Activated naive CD8-positive, alpha-beta T cell treated with anti-CD3 and anti-CD28 coated beads, Interleukin-2, amount 50 U/mL, for 24 hours (primary cell): ENCODE measurements at places on chromosomes 6 and 20.

- peak; percentile 24 for DNase-seq
- H3K27me3 ChIP-seq: peaks cover 3% of the 10 kb centered on the region
- no peak overlapping the region for H3K27ac ChIP-seq
These were observed 62.0 kb upstream of the CD93 start for GRCh38 chr20:23147964-23148730.

GRCh38 chr6:15580326-15580725 lies 82.5 kb downstream of the DTNBP1 start:
- H3K36me3 ChIP-seq: peaks cover 13% of the 10 kb centered on the region
- H3K4me3 ChIP-seq: no peak overlapping the region
- H3K27ac ChIP-seq: no peak overlapping the region
- peaks cover 7% of the 10 kb centered on the region for H3K4me1 ChIP-seq

- no peak overlapping the region for H3K4me3 ChIP-seq
- no peak overlapping the region for H3K27ac ChIP-seq
- no peaks in the 10 kb centered on the region for H3K4me1 ChIP-seq
- peaks cover 2% of the 10 kb centered on the region for H3K27me3 ChIP-seq
- no peaks in the 10 kb centered on the region for H3K36me3 ChIP-seq
These were observed 96.0 kb upstream of the CCDC28A start for GRCh38 chr6:138677538-138677937.

- no peaks in the 10 kb centered on the region for H3K36me3 ChIP-seq
- no peaks in the 10 kb centered on the region for H3K27me3 ChIP-seq
- no peak overlapping the region for H3K27ac ChIP-seq
- no peak overlapping the region for H3K4me3 ChIP-seq
- DNase-seq: no peak
- H3K4me1 ChIP-seq: no peaks in the 10 kb centered on the region
These were observed 51.2 kb downstream of the MACROD2 start for GRCh38 chr20:14046534-14046933.

- peaks cover 8% of the 10 kb centered on the region for H3K36me3 ChIP-seq
- H3K4me3 ChIP-seq: peak overlapping the region; percentile 92
- H3K4me1 ChIP-seq: peaks cover 46% of the 10 kb centered on the region
- H3K27ac ChIP-seq: peak overlapping the region; percentile 85
These were observed 1.7 kb downstream of the RANBP9 start for GRCh38 chr6:13709689-13710551.

DNA sequence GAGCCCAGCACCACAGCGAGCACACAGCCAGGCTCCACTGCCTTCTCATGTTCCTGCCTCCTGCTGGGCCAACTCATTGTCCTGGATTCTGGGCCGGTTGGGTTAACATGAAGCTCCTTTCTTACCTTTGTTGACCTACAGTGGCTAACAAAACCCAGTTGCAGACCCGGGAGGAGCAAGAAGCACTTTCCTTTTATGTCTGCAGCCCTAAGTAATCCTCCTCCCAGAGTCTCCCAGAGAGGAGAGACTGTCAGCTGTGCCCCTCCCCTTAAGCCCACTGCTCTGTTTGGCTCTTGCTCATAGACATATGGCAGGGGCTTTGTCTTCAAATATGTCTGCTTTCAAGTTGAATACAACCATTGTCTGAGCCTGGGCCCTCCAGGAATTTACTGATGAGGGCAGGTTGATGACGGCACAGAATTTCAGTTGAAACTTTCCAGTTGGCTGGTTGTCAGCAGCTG lies 55.2 kb downstream of the PSMB1 start:
- no peak overlapping the region for H3K4me3 ChIP-seq
- no peak overlapping the region for H3K27ac ChIP-seq
- H3K4me1 ChIP-seq: no peaks in the 10 kb centered on the region
- H3K27me3 ChIP-seq: peaks cover 59% of the 10 kb centered on the region
- H3K36me3 ChIP-seq: no peaks in the 10 kb centered on the region
- DNase-seq: no peak

GRCh38 chr20:64005394-64005793 lies 24.5 kb downstream of the PRPF6 start:
- H3K36me3 ChIP-seq: peaks cover 44% of the 10 kb centered on the region
- peak overlapping the region; percentile 7 for H3K27ac ChIP-seq
- no peak for DNase-seq
- no peak overlapping the region for H3K4me3 ChIP-seq

- H3K27me3 ChIP-seq: peaks cover 25% of the 10 kb centered on the region
- DNase-seq: no peak
- no peaks in the 10 kb centered on the region for H3K4me1 ChIP-seq
- no peak overlapping the region for H3K4me3 ChIP-seq
- H3K27ac ChIP-seq: no peak overlapping the region
These were observed 4.1 kb downstream of the CBLN4 start for GRCh38 chr20:56001106-56001785.

GRCh38 chr6:111076024-111076695 lies 11.1 kb upstream of the SLC16A10 start:
- no peak for DNase-seq
- no peak overlapping the region for H3K27ac ChIP-seq
- H3K4me1 ChIP-seq: no peaks in the 10 kb centered on the region
- no peaks in the 10 kb centered on the region for H3K36me3 ChIP-seq
- no peaks in the 10 kb centered on the region for H3K27me3 ChIP-seq
- no peak overlapping the region for H3K4me3 ChIP-seq

- peaks cover 51% of the 10 kb centered on the region for H3K36me3 ChIP-seq
- H3K27me3 ChIP-seq: no peaks in the 10 kb centered on the region
- H3K27ac ChIP-seq: no peak overlapping the region
- DNase-seq: peak; percentile 4
- H3K4me3 ChIP-seq: no peak overlapping the region
- no peaks in the 10 kb centered on the region for H3K4me1 ChIP-seq
These were observed 39.7 kb upstream of the COL10A1 start for GRCh38 chr6:116165596-116165995.
